ENCODE measurements at places on chromosomes 3 and 15.

GRCh38 chr3:158725348-158726011 lies 6.8 kb downstream of the RARRES1 start:
- DNase-seq, result no peak

DNA sequence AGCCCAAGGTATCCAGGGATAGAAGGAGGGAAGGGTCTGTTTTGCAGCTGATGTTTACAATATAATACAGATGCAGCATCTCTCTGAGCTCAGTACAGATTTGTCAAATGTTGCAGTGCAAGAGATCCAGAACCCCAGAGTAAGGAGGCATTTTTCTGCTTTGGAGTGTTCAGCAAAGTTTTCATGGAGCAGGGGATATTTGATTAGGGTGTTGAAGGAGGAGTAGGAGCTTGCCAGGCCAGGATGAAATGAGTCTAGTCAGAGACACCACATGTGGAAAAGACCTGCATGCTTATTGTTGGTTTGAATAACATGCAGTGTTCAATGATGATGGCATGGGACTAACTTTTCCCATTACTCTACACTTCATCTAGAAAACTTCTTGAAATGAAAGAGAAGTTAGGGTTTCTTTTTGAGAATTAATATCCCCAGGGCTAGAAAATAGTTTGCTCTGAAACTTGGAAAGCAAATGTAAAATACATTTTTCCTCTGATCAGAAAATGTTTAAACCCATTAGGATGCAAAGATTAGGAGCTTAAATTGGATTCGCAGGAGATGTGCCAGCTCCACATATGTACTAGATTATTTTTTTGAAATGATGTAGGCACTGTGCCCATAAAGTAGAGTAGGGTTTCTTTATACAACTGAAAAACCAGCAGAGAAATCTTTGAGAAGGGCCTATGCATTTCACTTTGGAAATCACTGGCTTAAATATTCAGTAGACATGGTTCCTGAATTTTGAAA lies 243.8 kb downstream of the CACNA2D3 start:
- no peak for DNase-seq

DNA sequence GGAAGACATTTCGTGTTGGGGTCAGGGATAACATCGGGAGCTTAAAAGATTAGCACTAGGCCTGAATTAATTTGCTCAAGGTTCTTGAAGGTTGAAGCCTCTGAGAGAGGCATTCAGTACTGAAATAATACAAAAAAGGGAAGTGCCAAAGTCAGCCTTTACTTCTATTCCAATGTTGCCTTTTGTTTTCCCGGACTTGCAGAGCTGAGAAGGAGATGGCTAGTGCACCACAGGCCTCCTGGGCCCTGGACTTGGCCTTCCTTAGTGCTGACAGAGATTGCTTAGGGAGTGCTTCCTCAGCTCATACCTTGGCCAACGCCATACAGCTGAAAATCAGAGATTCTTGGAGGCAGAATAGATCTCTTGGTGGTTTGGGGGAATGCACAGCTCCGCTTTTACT lies 333.6 kb upstream of the TBL1XR1 start:
- DNase-seq, result no peak

GRCh38 chr3:121730940-121731687 lies 18.4 kb downstream of the GOLGB1 start:
- DNase-seq, result no peak

DNA sequence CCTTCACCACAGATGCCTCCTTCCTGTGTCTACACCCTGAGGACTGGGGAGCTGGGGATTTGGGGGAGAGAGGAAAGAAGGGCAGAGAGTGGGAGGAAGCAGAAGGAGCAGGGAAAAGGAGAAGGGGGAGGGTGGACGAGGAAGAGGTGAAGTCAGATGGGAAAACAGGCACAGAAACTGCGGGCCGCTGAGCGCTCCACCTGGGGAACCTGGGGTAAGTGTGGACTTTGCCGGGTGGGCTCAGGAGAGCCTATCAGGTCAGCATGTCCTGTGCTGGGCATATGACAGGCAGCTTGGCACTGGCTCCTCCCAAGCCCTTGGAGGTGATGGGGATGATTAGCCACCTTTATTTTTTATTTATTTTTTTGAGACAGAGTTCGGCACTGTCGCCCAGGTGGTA lies 62.6 kb downstream of the CORO2B start:
- DNase-seq, result no peak

- no peak for DNase-seq
These were observed 14.3 kb downstream of the TPRG1 start for GRCh38 chr3:189186101-189186500.

DNA sequence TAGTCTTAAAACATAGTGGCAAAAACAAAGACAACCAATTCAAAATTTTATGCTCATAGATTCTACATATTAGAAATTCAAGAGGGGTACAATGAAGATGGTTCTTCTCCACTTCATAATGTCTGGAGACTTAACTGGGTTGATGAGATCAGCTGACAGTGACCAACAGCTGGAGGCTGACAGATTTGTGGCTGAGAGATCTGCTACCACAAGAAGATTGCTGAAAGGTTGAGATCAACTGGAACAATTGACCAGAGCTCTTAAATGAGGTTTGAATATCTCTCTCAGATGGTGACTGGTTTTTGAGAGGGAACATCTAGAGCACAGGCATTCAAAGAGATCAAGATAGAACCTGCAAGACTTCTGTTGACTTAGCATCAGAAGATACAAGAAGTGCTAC lies 254.1 kb upstream of the ARPP21 start:
- no peak for DNase-seq

DNA sequence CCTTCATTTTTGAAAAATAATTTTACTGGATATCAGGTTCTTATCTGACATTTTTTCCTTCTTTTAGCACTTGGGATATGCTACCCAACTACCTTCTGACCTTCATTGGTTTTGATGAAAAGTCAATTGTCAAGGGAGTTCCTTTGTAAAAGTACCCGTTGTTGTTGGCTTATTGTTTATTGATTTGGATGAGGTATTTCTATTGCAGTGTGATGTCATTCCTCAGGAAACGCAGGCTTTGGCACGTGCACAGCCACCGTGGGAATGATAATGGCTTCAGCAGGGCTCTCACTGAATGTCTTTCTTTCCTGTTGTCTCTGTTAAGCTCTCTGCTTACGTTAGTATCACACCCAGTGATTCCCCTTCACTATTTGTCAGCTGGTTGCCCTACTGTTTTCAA lies 944.6 kb downstream of the CADM2 start:
- no peak for DNase-seq

- DNase-seq, result no peak
These were observed 210.5 kb downstream of the FOXP1 start for GRCh38 chr3:71372911-71373637.

- no peak for DNase-seq
These were observed 22.5 kb downstream of the POPDC2 start for GRCh38 chr3:119637679-119638477.

DNA sequence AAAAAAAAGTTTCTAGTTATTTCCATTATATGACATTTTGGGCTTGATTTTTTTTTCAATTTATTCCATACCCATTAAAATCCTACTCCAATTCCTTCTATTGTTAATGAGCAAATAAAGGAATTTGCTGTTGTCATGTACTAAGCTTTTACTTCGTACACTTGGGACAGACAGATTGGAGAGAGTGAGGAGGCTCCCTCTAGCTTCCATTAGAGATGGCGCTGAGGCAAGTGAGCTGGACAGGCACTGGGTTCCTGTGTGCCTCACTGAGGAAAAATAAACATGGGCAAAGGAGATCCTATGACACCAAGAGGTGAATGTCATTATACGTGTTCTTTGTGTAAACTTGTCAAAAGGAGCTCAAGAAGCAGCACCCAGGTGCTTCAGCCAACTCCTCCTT lies 441.1 kb upstream of the MDFIC2 start:
- no peak for DNase-seq

DNA sequence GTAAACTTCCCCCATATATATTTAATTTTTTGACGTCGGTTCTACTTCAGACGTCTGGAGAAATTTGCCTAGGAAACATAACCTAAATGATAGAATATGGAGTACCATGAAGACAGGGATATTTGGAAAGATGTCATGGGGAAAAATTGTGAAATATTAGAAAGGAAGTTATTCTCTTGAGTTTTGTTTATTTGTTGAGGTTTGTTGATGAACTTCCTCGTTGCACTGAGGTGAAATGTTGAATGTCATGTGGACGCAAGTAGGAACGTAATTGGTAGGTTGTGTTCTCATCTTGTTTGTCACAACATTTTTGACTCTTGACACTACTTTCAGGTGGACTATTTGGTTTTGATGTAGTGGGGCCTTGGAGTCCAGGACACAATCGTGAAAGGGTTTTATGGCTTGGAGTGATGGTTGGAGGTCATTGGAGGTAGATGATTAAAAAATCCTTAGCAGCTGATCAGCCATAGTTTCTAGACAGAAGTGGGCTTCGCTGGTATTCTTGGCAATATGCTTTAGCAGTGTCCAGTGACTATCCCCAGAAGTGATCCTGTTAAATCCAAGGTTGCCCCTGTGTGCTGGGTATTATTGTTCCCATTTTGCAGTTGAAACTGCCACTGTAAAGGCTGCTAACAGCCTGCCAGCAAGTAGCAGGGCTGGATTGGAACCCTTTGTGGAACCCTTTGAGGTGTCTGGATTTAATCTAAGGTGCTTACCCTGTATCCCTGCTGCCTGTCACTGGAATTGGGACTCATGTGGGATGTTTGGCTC lies 1.5 kb downstream of the ABHD5 start:
- no peak for DNase-seq

DNA sequence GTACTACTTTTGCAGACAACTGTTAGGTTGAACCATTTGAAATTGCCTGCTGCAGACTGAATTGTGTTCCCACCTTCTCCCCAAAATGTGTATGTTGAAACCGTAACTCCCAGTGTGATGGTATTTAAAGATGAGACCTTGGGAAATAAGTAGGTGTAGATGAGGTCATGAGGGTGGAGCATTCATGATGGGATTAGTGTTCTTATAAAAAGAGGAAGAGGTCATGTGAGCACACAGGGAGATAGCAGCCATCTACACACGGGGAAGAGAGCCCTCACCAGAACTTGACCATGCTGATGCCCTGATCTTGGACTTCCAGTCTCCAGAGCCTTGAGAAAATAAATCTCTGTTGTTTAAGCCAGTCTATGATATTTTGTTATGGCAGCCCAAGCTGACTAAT lies 17.4 kb upstream of the FHIT start:
- DNase-seq, result no peak

DNA sequence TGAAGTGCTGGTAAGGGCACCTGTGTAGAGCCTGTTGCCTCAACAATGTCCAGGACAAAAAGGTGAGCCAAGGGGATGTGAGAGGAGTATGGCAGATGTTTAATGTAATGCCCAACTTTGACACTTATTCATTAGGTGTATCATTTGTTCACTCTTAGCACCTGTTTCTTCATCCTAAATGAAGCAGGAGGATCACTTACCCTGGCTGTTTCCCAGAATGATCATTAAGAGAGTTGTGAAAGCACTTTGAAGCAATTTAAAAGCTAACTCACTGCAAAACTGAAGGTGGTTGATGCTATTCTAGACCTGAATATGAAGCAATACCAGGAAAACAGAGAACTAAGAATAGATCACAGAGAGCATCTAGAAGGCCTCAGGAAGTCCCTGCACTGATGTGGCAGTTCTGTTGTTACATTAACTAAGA lies 3.4 kb upstream of the HHLA2 start:
- DNase-seq, result no peak

- DNase-seq, result no peak
These were observed at the start of gene GPR27 for GRCh38 chr3:71753701-71754609. GPR27 (plus strand) TSS chr3:71753855; CDS start chr3:71754050, 195 bp downstream.

DNA sequence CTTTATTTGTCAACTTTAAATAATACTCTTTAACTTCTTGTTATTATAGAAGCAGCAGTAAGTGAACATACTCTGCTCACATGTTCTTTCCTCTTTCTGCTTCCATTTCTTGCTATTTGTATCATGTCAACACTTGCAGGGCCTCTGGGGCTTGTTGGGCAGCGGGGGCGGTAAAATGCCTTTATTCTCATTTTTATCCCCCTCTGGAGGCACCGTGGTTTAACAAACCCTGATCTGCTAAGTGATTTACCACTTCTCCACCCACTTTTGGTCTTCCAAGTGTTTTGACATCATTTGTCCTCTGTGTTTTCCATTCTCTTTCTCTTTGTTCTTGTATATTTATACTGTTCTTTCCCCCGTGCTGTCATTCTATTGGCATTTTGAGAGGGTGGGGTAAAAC lies 33.9 kb downstream of the SCN10A start:
- no peak for DNase-seq

GRCh38 chr3:174417573-174417972 lies 441.6 kb upstream of the NAALADL2 start:
- no peak for DNase-seq

- no peak for DNase-seq
These were observed 2.6 kb downstream of the DUOXA2 start for GRCh38 chr15:45116482-45117307.

GRCh38 chr3:37521429-37521828 lies 340.3 kb upstream of the CTDSPL start:
- DNase-seq, result no peak

- DNase-seq, result no peak
These were observed 64.8 kb downstream of the BOC start for GRCh38 chr3:113275929-113276750.

DNA sequence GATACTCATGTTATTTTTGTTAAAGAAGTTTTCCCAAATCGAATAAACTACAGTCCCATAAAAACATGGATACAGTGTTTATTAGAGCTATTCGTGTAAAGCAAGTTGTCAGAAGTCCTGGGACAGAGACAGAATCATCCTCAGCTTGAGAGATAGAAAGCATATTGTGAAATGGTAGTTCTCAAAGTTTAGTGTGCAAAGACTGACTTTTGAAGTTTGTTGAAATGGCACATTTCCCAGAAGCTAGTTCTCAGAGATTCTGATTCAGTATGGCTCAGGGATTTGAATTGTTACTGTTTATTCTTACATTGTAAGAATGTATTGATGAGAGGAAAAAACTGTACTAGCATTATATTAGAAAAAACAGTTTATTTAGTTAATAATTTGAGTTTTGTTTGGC lies 22.1 kb downstream of the GABRR3 start:
- no peak for DNase-seq

- no peak for DNase-seq
These were observed 77.3 kb upstream of the SCN5A start for GRCh38 chr3:38726751-38727150.

DNA sequence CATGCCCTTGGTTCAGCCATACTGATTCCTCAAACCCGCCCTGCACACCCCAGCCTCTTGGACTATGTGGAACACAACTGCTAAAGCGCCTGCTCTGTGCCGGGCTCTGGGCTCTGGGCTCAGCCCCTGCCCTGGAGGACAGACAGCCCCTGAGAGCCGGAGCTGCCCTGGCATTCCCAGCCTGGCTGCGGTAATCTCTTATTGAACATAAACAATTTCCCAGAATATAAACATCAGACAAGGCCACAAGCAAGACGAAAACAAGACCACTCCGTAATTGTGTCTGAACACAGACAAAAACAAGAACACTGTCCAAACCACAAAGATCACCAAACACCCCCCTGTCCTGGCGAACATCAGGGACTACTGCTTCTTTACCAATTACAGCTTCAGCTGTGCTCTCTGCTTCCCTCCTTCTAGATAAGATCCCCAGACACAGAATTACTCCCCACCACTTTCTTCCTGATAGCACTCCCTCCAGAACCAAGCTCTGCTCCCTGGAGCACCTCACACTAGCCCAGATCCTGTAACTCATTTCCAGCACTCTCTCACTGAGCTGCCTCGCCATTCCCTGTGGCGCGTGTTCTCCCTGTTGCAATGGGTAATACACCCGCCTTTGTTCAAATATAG lies 57.1 kb upstream of the TLE3 start:
- DNase-seq, result no peak
